CD4-positive, alpha-beta T cell treated with Interleukin-15 for 4 hours (primary cell): ENCODE measurements at places on chromosomes 2 and 18.

- DNase-seq, result no peak
Measured at GRCh38 chr2:186440506-186440905, 45.6 kb upstream of the ZC3H15 start.

DNA sequence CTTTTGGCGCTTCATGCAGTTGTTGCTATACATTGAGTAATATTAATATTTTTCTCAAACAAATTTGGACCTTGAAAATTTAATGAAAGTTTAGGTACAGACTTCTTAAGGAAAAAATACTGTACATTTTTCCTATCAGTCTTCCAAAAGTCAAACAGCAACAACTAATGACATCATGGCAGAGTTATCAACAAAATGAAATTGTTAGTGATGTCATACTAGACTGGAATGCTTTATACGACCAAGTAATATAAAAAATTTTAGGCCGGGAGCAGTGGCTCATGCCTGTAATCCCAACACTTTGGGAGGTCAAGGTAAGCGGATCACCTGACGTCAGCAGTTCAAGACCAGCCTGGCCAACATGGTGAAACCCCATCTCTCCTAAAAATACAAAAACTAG is 12.0 kb upstream of the STPG4 start:
- DNase-seq, result no peak

- DNase-seq, result no peak
Measured at GRCh38 chr2:37190290-37190689, 1.8 kb upstream of the SULT6B1 start.

DNA sequence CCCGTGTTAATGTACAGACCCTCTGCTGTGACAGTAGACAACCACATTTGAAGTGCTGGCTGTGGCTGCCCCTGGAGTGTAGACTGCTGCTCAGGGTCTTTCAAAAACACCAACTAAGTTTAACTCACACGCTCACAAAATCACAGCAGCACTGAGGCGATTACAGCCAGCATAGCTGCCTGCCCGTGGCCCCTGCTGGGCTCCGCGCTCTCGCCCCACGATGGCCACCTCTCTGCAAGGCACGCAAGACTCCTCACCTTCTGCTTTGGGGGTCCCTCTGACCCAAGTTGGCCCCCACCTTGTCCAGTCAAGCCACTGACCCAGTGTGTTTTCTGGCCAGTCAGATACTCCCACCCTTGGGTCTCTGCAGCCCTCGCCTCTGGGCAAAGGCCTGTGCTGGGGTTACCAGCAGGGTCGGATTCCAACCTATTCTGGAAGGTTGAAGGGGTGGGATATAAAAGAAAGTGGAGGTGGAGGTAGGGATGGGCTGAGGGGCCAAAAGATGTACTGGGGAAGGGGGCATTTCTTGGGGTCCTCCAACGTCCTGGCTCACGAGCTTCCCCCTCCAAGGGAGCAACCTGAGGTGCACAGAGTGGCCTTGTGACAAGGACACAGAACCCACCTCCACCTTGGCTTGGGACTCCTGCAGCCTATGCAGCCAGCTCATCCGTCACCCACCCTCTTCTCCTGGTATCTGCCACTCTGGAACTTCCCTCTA is 2.9 kb upstream of the B3GNT7 start:
- no peak for DNase-seq

DNA sequence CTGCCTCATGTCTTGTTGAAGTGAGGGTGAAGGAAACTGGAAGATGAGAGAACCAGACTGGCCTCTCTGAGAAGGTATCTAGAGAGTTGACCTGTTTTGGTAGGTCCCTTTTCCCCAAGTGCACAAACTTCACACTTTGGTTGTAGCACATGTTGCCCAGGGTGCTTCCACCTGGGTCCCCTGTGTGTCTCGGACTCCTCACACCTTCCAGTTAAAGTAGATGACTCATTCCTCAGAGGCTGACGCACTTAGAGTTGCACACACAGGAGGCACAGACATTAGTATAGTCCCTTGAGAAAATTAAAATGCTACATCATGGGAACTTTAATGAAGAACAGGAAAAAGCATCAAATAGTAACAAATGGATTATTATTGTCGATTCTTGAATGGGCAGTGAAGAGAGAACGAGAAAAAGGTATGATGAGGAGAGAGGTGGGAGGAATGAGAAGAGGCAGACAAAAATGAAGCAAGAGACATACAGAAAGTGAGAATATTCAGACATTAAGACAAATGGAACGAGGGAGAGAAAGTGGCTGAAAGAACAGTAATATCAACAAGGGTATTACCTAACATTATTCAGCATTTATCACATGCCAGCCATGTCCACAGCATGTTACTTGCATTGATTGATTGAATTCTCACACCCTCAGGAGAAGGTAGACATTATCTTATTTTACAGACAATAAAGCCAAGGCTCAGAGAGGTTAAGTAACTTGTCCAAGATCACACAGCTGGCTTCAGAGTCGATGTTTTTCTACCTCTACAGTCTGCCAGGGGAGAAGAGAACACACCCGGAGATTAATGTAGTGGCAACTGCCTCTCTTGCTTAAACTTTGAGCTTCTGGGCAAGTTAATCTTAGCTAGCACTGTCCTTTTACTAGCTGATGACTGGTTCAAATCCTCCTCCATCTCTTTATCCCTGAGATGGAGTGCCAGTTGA is 68.6 kb downstream of the FHOD3 start:
- DNase-seq, result no peak

- DNase-seq, result no peak
Measured at GRCh38 chr18:60585670-60586069, 213.1 kb upstream of the MC4R start.

DNA sequence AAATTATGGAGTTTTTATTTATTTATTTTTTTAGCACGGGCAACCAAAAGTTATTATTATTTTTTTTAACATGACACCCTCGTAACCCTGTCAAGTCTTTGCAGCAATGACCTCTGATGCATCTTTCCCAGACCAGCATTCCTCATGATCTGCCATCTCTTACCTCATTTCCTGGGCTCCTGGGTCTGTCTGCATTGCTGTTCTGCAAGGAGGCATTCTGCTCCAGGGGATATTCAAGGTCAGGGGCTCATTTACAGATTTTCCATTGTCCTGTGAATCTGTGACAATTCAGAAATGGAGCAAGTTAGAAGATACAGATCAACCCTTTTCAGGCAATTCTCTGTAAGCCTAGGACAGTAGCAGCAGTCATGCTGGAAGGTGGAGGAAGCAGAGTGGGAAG is 43.0 kb downstream of the NGEF start:
- DNase-seq, result no peak

GRCh38 chr2:157732596-157732995 is 103.9 kb upstream of the ACVR1C start:
- no peak for DNase-seq

DNA sequence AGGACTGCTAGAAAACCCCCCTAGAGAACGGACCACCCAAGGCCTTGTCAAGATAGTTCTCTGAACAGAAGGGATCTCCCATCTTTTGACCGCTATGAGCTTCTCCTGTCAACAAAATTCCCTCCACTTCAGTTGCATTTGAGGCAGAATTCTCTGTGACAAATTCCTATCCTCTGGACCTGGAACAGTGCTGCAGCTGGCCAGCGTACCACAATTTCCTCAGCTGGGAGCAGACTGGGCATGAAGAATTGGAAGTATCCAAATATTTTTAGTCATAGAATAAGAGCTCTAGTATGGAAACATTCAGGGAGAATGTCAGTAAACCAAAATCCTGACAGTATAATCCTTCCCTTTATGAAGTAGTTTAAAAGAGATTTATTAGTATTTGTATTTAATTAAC is 147.1 kb upstream of the BOD1L2 start:
- no peak for DNase-seq
